ENCODE measurements at places on chromosomes 7 and 10.

DNA sequence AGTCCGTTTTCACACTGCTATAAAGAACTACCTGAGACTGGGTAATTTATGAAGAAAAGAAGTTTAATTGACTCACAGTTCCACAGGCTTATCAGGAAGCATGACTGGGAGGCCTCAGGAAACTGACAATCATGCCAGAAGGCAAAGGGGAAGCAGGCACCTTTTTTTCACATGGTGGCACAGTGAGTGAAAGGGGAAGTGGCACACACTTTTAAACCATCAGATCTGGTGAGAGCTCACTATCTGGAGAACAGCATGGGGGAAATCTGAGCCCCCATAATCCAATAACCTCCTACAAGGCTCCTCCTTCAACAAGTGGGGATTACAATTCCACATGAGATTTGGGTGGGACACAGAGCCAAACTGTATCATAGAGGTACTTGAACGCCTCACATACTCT lies 30.0 kb downstream of the AGR3 start:
- no peak for DNase-seq

- DNase-seq: no peak
These were observed 172.7 kb upstream of the SMIM30 start for GRCh38 chr7:113291058-113291457.

- no peak for DNase-seq
These were observed 18.7 kb upstream of the ITGA8 start for GRCh38 chr10:15738270-15738925.

- no peak for DNase-seq
These were observed 105.7 kb downstream of the CCNY start for GRCh38 chr10:35442028-35442427.

DNA sequence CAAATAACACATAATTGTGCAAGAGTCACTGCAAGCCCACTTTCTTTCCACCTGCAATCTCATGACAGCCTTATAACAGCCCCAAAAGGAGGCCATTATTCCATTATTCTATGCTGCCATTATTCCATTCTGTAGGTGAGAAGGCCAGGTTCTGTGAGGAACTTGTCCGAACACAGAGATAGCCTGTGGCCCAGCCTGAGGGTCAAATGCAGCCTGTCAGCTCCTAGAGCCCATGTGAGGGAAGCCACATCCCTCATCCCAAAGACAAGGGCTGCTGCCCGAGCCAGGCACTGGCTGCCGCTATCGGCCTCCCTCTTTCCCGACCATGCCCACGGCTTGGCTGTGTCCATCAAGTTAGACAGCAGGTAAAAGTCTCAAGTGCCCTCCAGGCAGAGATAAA lies 24.1 kb upstream of the C10orf71 start:
- DNase-seq: no peak

- DNase-seq: no peak
These were observed 35.3 kb upstream of the EGR2 start for GRCh38 chr10:62851442-62851841.

DNA sequence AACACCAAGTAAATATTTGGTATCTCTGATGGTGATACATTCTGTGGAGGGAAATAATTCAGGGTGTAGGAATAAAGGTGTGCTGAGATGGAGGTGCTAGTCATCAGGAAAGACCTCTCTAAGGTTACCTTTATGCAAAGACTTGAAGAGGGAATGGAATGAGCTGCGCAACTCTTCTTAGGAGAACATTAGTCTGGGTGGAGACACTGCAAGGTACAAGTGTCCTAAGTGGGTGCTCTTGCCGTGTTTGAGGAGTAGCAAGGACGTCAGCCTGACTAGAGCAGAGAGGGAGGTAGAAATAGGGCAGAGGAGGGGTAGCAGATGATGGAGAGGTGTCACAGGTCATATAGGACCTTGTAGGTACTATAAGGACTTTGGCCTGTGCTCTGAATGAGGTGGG lies 148.1 kb downstream of the AUTS2 start:
- no peak for DNase-seq

DNA sequence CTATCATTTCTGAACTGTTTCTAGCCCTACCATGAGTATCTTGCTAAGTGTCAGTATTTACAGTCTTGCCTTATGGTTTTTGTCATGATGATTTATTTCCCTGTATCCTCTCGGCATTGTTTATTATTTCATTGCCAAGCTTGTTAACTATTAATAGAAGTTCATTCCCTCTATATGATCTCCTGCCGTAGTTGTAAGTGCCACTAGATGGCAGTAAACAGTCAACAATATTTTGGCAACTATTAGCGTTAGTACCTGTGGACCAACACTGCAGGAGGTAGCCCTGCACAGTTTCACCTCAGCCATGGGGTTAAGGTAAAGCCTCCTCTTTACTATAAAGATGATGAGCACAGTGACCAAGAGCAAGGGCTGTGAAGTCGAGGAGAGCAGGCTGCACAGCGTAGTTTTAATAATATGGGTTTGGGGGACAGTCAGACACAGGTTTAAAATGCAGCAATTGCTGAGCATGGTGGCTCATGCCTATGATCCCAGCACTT lies 26.1 kb upstream of the CCNJ start:
- no peak for DNase-seq

DNA sequence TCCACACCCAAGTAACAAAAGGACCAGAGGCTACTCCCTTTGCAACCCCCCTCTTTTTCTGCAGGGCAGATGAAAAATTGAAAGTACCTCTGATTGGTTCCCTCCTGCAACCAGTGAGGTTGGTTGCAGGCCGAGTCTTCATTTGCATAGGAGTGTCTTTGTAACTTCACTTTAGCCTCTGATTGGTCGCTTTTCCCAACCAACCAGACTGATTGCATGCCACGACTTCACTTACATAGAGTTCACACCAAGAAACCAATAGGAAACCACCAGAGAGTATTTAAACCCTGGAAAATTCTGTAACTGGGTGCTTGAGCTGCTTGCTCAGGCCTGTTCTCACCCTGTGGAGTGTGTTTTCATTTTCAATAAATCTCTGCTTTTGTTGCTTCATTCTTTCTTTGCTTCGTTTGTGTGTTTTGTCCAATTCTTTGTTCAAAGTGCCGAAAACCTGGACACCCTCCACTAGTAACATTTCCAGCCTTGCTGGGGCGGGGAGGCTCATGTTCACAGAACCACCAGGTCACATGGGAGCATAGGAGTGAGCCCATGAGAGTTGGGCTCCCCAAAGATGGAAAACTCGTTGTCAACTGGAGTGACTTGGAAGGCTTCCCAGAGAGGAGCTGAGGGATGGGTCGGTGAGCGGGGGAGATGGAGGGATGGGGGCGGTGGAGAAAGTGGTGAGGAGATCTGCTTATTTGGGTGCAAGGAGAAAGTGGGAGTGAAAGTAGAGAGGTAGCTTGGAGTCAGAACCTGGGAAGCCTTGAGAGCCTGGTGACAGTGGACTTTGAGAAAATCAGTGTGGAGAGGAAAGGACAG lies 223.6 kb downstream of the GFRA1 start:
- no peak for DNase-seq

DNA sequence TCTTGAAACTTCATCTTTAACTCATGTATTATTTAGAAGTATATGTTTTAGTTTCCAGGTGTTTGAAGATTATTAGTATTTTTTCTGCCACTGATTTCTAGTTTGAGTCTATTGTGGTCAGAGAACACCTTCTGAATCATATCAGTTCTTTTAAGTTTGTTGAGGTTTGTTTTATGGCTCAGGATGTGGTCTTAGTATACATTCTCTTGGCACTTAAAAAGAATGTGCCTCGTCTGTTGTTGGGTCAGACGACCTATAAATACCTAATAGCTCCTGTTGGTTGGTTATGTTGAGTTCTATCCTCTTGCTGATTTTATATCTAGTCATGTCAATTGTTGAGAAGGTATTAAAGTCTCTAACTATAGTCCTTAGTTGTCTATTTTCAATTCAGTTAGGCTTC lies 15.9 kb downstream of the TDRD1 start:
- no peak for DNase-seq

Measured in stimulated activated CD8-positive, alpha-beta memory T cell treated with anti-CD3 and anti-CD28 coated beads, Interleukin-2, amount 100 ng/mL, for 48 hours (primary cell).